ENCODE measurements at places on chromosomes 4 and X.
A peak's percentile ranks its signal among the peaks of the same experiment; 100 is the strongest.

- DNase-seq, result no peak
Measured at GRCh38 chr4:153209410-153209809, 5.2 kb downstream of the TRIM2 start.

- no peak for DNase-seq
Measured at GRCh38 chrX:110374559-110374958, 15.9 kb downstream of the RTL9 start.

DNA sequence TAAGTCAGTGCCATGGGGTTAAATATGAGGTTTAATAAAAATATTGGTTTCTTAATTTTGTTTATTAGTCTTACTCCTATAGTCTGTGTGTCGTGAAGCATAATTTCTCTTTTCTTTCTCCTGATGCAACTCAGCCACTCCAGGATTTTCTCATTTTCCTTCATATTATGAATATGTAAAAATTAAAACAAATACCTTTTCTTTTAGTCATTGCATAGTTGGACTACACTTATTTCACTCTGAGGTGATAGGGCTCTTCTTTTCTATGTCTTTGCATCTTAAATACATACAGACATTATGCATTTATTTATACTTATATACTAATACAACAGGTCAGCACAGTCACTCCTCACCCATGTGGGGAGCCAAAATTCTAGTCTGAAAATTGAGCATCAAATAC lies 19.1 kb downstream of the GALNT7 start:
- DNase-seq, result no peak

DNA sequence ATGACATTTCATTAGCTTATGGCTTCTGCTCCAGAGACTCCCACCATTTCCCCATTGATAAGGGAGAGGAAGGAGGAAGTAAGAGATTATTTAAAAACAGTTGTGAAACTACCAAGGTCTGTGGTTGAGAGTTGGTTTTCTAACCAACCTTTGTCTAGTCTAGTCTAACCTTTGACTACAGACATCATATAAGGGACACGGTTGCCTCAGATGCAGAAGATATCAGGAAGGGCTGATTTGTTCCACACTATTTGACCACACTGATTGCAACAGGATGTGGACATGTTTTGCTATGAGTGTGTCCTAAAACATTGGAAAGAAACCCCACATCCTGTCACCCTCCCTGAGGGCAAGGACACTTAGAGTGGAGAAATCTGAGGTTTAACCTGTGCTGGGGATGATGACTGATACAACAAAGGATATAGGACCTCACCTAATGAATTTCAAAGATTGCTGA lies 53.0 kb downstream of the COQ2 start:
- DNase-seq, result peak; percentile 62

- no peak for DNase-seq
Measured at GRCh38 chrX:3940000-3940610, 226.7 kb upstream of the PRKX start.

DNA sequence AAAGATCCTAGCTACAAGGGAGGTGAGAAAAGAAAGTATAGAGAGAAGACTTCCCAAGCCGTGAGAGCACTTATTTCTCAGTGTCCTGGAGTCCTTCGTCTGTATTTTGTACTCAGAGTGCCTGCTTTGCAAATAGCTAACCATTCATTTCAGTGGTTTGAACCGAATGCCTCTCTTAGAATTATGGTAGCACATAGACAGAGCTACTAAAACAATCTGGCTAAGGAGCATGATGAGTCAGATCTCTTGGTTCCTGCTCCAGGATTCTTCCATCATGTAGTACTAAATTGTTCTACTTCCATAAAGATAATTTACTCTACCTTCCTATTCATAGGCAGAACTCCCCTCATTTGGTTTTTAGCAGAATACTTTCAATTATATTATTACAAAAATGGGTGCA lies 946.6 kb downstream of the STIM2 start:
- DNase-seq, result no peak

DNA sequence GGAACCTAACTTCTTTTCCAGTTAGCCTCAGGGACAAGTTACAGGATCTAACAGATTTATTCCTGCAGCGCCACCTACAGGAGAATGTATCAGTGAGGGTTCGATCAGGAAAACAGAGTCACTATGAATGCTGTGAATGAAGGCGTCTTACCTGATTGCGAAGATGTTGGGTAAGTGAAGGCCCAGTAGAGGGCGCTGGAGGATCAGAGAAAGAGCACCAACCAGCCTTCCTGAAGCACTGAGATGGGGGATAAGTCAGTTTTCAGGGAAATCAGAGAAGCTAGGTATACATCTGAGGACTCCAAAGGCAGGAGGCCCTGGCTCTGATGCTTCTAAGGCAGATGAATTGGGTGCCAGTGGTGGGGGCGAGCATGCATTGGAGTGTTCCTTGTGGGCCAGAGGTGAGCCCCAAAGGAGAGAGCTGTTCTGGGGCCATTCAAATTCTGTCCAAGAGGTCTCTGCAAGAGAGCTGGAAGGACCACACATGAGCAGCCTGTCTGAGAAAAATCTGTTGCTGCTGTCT lies 169.9 kb upstream of the AADAT start:
- peak; percentile 69 for DNase-seq

DNA sequence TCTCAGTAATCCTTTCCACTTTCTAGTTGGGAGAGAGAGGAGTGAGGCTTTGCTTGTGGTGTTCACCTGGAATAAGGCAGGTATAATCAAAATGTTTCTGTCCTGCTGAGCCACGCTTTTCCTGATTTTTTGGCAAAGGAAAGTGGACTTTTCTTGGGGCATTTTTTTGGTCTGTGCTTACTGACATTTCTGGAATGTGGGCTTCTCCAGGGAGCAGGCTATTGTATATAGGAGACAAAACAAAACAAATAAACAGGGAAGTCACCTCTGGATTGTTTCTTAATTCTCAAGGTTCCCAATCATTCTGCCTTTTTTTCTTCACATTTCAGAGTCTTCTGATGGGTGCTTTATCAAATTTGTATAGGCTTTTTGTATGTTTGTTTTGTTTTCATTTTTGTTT lies 25.7 kb upstream of the RP2 start:
- no peak for DNase-seq

DNA sequence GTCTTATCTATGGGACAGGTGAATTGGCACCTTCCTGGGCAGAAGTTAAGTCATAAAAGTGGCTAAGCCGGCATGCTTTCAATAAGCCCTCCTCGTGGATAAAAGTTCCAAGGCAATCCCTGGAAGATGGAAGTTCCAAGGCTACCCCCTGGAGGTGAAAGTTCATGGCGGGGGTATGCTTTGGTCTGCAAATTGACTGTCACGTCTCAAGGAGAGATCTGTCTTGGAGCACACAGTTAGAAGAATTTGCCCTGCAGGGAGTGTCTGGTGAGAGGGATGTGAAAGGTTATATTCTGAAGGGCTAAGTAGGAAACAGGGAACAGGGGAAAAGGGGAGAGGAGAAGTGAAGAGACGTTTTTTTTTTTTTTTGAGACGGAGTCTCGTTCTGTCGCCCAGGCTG lies 26.2 kb upstream of the GPR173 start:
- DNase-seq, result no peak

DNA sequence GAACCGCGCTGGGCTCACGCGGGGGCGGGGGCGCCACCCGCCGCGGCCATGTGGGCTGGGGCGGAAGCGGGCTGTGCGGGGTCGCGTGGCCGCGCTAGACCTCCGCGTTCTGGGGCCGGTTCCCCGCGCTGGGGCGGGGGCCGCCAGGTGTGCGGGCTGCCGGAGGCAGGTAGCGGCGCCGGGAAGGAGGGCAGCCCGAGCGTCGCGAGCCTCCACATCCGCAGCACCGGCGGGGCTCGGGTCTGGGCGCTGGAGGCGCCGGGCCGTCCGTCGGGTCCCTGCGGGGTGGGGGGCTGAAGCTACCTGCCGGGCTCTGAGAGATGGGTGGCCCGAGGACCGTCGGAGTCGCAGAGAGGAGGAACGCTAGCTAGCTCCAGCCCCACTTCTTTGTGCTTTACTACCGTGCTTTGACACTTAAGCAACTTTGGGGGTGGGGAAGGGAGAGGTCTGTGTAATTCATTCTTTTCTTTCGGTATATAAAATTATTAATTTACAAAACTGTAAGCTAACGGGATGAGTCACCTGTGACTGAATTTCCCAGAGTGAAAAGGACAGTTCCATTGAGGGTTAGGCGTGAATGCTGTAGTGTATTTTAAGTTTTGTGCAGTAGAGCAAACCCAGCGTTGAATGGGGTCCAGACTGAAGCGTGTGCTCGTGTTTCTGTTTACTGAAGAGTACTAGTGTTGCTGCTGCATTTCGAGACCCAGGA lies 689 bp downstream of the METAP1 start:
- DNase-seq, result peak; percentile 13

DNA sequence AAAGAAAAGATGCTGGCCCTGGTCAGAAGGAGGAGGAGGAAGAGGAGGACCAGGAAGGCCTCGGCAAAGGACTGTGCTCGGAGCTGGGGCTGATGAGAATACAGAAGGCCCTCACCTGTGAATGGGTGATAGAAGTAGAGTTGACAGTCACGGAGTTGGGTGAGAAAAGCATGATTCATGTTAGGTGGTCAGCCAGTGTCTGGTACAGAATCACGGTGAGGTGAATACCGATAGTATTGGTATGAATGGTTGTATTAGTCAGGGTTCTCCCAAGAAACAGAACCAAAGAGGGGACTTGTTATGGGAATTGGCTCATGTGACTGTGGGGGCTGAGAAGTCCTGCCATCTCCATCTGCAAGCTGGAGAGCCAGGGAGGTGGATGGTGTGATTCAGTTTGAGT lies 32.5 kb upstream of the FAM156A start:
- DNase-seq, result no peak

DNA sequence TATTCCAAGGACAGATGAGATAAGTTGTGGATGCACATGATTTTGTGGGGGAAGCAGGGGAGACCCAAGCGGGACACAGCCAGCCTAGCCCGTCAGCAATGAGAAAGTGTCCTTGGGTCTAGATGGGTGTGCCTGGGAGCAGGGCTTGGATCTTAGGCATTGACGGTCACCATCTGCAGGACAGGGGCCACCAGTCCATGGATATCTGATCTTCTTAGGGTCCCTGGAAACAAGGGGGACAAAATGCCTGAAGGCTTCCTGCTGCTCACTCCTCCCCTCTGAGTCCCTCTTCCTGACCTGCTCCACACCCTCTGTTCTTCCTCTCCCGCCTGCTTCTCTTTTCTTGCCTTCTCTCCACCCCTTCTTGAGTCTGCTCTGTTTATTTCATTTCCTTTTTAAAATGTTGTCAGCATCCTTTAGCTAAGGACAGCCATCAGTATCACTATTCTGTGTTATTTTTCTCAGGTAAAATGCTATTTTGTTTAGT lies 298.4 kb downstream of the RAPGEF2 start:
- no peak for DNase-seq

DNA sequence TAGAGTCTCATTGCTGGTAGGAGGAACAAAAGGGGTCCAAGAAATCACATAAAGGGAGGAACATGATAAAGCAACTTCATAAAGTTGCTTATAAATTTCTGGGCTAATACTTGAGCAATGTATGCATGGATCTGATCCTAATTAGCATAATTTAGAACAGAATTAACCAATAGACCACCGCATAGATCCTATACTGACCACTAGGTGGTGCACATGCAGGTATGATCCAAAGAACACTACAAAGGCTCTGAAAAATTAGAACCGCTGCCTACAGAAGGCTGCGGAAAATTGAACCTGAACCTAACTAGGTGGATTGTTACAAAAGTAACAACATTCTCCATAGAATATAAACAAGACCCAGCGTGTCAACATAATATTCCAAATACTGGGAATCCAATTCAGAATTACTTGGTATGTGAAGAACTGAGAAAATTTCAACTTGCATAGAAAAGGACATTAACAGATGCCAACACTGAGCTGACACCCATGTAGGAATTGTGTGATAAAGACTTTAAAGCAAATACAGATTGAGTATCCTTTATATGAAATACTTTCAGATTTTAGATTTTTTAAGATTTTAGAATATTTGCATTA lies 23.3 kb downstream of the BRCC3 start:
- no peak for DNase-seq

DNA sequence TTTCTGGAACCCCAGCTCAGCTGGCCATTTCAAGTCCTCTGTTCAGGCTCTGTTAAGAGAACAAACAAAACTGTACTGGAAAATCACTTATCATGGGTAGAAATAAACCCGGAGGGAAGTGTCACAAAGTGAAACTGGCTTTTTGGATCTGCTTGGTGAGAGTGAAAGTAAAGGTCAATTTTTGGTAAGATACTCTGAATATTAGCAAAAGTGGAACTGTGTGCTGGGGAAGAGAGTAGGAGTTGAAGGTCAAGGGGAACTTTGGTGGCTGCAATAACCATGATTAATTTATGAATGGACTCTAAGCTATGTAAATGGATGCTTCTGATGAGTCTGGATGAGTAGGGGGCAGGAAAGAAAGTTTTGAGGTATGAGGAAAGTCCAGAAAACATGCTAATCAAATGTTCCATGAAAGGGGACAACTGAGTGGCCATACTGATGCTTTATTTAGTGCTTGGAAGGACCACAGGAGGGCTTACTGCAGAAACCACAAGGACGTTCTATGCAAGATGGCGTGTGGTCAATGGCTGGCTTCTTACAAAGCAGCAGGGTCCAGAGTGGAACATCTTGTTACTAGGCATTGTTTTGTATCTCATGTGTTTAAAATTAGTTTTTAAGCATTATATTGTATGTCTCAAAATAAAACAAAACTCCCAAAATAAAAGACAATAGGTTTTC lies 36.8 kb upstream of the TNIP3 start:
- peak; percentile 50 for DNase-seq

DNA sequence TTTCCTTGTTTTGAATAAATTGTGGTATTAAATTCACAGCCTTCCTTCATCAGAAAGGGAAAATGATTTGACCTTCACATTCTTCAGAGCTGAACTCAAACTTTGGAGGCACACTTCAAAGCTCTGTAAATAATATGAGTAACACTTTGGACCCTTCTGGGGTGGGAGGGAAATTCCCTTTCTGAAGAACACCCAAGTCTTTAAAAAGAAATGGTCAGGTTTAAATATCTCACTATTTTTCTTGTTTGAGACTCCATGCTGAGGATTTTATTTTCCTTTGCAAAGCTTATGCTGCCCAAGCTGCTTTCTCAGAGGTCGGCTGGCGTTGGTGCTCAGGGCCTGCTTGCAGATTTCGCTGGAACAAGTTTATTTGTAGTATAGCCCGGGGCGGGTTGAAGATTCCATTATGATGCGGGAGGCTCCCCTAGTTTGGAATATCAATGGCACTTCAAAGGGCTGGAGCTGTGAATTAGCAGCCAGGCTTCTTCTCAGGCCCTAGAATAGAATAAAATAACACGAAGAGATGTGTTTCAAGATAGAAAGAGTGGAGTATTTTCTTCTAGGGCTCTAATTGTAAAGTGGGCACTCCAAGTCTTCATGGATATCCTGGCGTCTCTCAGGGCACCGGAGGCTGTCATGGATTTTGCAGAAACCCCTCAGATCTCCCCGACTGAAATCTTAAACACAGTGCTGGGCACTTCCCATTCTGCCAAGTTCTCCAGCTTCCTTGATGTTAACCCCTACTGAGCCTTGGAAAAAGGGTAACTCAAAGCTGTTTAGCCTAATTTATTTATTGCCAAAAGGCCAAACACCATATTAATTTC lies 315.6 kb downstream of the GPAT3 start:
- DNase-seq, result no peak

DNA sequence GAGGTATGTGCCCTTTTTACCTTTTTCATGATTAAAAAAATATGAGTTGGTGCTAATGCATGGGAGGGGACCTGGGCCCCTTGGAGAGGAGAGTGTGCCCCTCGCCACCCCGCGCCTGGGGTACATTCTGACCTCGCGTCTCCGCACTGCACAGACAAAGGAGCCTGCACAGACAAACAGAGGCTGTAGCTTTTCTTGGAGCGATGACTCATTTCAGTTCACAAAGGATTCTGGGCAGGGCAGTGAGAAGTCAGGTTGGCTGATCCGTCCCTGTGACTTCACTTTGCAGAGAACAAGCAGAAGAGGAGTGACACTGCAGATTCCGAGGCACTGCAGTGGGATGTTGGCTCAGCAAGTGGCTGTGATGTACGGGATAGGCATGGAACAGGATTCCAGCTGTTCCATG lies 82.9 kb downstream of the STOX2 start:
- DNase-seq, result no peak
